T-helper 9 cell (primary cell): ENCODE measurements at places on chromosomes 2 and 18.

DNA sequence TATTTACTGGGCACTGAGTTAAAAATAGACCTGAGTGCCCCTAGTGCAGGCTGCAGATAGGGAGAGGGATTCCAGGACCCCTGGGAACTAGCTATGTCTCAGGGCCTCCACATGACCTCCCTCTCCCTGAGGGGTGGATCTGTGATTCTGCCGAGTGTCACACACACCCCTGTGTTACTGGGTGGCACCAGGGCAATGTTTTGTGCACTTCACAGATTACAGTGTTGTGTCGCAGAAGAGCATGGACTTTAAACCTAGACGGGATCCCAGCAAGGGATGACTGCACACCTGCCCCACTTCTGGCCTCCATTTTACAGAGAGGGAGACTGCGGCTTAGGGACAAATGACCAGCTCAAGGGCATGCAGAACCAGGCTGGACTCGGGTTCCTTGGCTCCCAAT, 65.6 kb downstream of the ZFP36L2 start:
- no peak for DNase-seq

- DNase-seq: no peak
Measured at GRCh38 chr2:200454927-200455801, 54.7 kb downstream of the KCTD18 start.

GRCh38 chr18:51879329-51879728, 460.7 kb upstream of the DCC start:
- DNase-seq: no peak

DNA sequence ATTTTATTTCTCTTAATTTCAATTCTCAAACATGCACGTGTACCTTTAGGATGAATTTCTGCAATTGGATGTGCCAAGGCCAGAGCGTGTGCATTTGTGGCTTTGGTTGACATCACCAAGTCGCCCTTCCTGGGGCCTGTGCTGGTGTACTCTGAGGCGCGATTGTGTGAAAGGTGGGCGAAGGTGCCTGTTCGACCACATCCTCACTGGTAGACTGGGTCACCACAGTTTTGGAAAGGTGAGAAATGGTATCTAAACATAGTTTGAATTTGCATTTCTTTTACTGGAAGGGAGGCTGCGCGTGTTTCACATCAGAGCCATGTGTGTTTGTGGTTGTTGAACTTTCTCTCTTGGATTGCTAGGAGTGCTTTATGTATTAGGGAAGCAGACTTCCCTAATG, 89.8 kb downstream of the LDLRAD4 start:
- no peak for DNase-seq

- no peak for DNase-seq
Measured at GRCh38 chr2:150963336-150963735, 298.3 kb downstream of the RBM43 start.

GRCh38 chr2:234394450-234394849, 102.4 kb downstream of the ARL4C start:
- DNase-seq: no peak

GRCh38 chr2:207662203-207662602, 37.0 kb upstream of the METTL21A start:
- no peak for DNase-seq

GRCh38 chr2:149040451-149040850, 2.0 kb downstream of the LYPD6B start:
- DNase-seq: peak; percentile 44

DNA sequence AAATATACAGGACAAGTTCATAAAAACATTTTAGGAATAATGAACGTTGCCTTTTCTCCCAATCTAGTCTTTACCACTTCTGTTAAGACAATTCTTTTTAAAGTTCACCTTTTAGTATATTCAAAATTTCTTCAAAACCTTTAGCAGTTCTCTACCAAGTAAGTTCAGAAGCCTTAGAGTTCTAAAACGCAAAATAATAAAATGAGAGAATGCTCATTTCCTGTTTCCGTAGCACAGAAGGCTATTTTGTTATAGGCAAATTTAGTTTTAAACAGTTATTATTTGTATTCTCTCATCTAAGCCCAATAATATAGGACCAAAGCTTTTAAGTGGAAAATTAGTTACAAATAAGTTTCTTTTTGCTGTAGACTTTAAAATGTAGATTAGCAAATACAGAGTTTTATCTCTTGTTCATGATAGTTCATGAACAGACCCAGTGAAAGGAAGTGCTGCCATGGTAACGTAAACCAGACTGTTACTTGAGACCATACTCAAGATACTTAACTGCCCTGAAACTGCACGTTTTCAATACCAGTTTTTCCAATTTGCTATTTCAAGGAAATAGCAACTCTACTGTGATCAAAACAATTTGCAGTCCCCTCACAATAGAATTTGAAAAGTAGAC, 173.1 kb upstream of the STON1 start:
- no peak for DNase-seq

DNA sequence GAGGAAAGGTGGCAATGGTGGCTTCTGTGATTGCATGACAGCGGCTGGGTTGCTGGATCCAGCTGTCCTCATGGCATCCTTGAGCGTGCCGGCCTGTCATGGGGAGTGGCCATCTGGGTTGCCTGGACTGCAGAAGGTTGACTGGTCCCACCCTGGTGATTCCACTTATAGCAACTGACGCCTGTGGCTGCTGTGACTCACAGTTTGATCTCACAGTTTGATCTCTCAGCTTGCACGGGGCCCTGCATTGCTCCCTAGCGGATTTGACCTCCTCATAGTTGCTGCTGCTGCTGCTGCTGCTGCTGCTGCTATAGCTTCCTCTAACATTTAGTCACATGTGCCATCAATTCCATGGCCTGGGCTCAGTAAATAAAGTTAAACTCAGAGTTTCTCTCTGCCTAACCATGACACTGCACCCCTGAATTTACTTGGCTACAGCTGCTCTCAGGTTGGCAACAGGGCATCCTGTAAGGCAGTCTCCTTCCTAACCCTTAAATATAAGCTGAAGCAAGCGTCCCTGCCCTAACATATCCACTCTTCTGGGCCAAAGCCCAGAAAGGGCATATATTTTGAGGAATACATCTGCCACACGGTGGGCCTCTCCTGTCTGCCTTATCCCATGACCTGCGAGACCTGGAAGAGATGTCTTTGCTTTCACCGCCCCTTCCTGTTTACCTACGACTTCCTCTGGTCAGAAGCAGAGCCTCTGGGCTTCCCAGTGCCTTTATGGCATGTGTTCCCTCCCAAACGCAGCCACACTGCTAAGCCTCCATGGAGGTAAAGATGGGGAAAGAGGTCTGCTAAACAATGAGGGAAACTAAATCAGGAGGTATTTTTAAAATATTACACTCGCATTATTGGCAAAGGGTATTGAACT, 37.8 kb upstream of the CCDC150 start:
- DNase-seq: no peak

GRCh38 chr2:8848328-8849100, 11.1 kb upstream of the KIDINS220 start:
- no peak for DNase-seq

GRCh38 chr2:104388296-104388695, 465.6 kb upstream of the POU3F3 start:
- no peak for DNase-seq

- DNase-seq: no peak
Measured at GRCh38 chr2:104658904-104659591, 194.9 kb upstream of the POU3F3 start.

DNA sequence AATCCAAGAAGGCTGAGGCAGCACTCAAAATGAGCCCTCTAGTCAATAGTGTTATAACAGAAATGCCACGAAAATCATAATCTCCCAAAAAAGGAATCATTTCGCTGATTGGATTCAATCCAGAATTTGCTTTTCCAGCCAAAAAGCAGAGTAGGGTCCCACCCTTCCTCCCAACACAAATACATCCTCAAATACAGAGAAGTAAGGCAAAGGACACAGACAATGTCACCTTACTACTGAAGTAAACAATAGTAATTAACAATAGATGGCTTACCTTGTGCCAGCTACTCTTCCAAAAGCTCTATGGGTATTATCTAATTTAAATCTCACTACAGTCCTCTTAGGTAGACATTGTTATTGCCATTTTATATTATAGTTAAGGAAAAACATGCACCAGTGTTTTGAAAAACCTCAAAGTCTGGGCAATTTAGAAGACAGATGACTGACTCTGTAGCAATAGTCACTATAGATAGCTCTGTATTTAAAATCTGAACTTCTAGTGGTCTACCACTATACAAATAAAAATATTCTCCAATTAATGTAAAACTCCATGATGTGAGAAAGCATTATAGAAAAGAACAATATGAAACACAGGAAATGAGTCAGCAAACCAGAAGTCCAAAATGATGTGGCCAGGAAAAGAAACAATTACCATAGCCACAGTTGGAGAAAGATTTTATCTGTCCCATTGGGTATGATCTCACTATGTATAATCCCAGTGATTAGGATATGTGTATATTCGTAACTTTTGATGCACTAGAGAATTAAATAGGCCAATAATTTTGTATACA, 305.0 kb upstream of the ERBB4 start:
- no peak for DNase-seq

DNA sequence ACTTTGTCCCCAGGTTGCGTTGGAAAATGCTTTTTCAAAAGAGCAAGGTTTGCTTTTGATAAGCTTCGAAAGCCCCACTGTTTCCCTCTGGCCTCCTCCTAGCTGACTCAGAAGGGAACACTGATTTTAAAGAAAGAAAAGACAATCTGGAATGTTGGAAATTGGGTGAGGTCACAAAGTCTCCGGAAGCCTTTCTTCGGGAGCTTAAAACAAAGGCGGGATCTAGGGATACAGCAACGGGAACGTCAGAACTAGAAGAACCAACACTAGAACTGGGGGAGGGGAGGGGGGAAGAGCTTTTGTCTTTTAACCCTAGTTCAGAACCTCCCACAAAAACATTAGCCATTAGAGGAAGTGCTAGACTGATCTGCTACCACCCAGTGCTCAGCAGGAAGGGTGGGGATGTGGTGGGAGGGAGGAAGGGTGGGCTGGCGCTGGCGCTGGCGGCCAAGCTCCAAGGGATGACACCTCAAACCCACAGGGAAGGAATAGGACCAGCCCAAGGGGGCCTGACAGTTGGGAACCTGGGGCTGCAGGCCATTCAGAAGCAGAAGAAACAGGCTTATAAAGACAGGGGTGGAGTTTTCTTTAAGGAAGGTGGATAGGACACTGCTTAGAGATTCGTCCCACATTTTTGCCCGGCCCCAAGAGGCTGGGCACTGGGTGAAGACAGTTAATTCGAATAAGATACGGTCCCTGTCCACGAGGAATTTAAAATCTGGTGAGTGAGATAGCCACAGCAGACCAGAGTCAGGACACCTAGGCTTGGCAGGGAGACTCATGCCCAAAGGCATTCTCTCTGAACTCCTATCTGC, 1.7 kb downstream of the TMSB10 start:
- no peak for DNase-seq

DNA sequence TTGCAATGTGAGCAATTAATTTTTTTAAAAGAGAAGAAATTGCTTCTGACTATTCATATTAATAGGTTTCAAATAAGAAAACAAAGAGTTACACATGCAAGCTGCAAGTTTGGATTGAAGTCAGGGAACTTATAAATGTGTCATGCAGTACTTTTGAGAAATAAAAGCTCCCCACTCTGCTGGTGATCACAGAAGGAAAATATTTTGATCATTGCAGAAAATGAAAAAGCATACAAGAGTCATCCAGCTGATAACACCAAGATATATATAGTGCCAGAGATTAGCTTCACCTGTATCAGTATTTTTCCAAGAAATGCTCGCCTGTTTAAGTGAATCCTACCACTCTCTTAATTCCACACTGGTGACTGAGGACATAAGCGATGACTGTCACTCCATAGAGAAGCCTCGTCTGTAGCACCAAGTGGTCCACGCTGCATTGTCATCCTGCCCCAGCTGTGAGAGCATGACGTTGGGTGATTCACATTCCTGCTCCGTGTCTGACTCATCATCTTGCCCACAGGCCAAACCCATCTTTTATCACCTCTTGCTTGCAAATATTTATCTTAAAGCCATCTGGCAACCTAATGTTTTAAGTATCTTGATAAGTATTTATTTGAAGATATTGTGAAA, 178.0 kb downstream of the ASXL3 start:
- DNase-seq: no peak

- DNase-seq: no peak
Measured at GRCh38 chr18:22503803-22504202, 86.1 kb upstream of the CTAGE1 start.

DNA sequence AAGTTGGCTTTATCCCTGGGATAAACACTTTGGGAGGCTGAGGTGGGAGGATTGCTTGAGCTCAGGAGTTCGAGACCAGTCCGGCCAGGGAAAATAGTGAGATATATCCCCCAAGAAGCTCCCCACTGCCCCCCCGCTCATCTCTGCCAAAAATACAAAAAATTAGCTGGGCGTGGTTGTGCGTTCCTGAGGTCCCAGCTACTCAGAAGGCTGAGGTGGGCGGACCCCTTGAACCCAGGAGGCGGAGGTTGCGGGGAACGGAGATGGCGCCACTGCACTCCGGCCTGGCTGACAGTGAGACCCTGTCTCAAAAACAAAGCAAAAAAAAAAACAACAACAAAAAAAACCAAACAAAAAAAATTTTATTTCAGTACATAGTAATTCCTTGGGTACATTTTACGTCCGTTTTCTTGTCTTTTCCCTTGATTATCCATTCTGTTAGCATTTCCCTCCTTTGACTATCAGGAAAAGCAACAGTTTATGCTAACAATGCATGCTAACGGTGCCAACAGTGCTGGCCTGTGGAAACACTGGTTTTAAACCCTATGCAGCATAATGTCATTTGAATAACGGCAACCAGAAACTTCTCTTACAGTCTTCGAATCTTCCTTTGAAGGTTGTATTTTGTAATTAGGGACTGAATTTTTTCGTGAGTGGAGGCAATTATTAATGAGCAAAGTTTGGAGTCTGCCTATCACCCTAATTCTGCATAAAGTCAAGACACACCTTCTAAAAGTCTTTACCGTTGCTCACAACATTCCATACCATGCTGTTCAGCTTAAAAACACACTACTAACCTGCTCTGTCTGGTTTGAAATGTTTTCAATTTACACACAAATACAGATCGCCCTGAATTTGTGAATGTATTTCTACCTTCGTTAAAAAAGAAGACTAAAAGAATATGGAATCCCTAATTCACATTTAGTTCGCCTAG, 721 bp upstream of the MIB1 start:
- DNase-seq: no peak

DNA sequence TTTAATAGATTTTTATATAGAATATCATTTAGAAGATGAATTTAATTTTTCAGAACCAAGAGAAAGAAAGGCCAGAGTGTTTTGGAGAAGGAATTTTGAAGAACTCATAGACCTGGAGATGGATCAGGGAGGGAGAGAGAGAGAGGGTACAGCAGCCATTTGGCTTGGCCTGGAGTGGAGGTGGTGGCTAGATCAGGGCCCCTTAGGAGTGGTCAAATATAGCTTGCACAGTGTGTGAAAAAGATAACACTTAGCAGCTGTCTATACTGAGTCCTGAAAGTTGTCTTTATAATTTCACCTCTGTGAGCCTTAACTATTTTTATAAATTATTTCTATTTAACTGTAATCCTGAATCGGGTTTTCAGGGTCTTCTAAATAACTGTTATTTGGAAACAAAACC, 38.8 kb upstream of the ACYP2 start:
- no peak for DNase-seq
